Activated CD4-positive, alpha-beta T cell treated with anti-CD3 and anti-CD28 coated beads for 4 hours (primary cell): ENCODE measurements at places on chromosomes 16 and 17.

DNA sequence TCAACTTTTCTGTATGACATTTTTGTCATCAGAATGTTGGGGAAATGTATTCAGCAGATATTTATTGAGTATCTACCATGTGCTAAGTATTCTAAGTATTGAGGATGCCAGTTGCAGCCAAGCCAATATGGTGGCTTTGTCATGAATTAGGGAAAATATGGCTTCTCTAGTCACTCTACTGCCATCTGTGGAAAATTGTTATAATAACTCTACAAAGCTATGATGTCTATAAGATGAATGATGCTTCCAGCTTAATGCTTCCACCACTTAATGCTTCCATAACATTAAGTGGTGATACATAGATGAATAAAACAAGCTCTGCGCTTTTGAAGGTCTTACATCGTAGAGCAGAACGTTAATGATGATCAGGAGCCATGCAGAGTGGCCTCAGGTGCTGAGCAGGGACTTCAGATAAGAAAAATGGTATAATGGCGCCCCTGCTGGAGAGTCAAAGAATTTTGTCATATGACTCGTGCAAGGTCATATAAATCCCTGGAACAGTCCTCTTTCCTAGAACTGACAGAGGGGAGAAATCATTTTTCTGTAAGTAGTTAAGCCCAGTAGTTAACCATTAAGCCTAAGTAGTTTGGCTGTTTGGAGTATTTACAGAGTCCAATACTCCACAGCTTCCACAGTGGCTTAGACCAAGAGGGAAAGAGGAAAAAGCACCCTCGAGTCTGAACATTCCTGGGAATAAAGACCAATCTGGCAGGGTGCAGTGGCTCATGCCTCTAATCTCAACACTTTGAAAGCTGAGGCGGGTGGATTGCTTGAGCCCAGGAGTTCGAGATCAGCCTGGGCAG is 2.7 kb upstream of the TMIGD1 start:
- peak; percentile 67 for DNase-seq

DNA sequence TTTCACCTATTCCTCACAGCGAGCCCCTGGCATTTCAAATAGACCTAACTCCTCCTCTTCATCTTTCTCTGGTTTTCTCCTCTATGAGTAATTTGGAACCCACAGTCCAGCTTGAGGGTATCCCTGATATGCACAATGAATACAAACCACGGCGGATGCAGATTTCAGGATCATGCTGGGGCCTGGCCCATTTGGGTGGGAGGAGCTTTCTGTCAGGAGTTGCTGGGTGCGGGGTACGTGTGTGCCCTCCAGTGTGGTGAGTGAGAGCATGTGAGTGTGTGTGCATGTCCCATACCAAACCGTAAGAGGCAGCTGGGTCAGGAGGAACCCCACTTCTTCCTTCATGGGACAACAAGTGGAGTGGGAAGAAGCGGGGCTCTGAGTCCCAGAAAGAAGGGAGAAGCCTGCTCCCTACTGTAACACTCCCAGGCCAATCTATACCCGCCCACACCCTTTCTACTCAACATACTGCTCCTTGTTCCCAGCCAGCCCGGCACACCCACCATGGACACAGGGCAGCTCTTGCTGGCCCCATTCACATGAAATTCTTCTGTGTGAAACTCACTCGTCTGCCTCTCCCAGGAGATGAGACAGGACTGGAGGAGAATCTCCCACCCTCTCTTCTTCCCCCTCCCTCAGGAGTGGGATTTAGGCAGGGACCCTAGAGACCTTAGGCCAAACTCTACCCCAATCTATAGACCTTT is 18.4 kb downstream of the CNTNAP1 start:
- DNase-seq = no peak

DNA sequence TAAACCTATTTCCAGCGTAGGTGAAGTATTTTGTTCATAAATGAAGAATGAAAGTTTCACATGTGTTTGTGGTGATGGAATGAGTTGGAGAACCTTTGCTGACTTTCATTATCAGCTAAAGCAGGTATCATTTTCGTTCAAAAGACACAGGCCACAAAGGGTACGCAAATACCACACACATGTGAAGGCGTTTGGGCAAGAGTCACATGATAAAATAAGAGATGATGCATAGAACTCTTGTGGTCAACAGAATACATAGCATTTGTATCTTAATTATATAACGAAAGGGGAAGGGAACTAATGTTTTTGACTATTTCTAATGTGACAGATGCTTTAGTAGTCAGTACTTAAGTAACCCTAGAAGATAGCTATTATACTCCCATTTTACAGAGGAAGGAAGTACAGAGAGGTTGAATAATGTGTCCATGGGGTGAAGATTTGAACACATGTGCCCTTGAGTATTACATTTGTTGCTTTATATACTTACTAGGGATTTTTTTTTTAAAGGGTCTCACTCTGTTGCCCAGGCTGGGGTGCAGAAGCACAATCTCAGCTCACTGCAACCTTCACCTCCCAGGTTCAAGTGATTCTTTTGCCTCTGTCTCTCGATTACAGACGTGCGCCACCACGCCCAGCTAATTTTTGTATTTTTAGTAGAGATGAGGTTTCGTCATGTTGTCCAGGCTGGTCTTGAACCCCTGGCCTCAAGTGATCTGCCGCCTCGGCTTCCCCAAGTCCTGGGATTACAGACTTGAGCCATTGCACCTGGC is 4.8 kb downstream of the RPA1 start:
- DNase-seq = peak; percentile 7

DNA sequence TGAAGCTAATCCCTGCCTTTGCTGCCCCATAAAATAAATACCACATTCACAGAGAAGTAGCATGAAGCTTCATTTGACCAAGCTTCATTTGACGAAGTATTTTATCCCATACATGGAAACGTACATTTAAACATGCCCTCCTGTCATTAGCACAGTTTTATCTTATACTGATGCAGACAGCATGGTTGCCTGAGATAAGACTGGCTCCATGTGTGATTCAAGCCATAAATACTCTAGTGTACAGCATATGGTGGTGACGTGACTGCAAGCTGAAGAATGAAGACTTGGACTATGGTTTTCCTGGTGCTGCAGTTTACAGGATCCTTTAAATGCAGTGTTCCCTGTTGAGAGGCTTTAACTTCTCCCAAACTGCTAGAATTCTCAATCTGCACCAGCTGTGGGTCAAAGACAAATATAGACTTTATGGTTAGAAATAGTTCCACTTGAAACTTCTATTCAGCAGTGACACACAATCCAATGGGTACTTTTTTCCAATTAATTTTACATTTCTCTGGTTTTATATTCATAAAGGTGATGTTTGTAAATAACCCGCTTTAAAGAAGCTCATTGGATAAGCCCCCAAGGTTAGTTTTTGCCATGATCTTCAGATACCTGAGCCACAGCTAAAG is 64.9 kb downstream of the CYB561 start:
- no peak for DNase-seq

- DNase-seq = no peak
Observed at GRCh38 chr17:39074676-39075075, 76.8 kb downstream of the PLXDC1 start.

GRCh38 chr17:9725575-9725974 is 65.8 kb downstream of the DHRS7C start:
- no peak for DNase-seq

DNA sequence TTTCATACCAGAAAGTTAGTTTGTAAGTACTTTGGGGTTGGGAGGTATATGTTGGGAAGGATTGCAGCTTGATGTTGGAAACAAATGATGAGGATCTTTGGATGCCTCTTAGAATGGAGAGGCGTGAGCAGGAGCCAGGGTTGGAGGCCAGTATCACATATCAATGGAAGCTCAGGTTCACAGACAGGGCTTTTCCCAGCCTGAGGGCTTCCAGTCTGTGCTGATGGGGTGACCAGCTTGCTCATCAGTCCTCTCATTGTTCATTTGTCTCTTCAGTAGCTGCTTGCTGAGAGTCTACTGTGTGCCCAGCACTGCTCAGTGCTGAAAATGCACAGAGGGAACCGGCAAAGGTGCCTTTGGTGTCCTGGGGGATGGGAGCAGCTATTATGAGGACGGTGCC is 5.8 kb downstream of the DNAAF1 start:
- no peak for DNase-seq

DNA sequence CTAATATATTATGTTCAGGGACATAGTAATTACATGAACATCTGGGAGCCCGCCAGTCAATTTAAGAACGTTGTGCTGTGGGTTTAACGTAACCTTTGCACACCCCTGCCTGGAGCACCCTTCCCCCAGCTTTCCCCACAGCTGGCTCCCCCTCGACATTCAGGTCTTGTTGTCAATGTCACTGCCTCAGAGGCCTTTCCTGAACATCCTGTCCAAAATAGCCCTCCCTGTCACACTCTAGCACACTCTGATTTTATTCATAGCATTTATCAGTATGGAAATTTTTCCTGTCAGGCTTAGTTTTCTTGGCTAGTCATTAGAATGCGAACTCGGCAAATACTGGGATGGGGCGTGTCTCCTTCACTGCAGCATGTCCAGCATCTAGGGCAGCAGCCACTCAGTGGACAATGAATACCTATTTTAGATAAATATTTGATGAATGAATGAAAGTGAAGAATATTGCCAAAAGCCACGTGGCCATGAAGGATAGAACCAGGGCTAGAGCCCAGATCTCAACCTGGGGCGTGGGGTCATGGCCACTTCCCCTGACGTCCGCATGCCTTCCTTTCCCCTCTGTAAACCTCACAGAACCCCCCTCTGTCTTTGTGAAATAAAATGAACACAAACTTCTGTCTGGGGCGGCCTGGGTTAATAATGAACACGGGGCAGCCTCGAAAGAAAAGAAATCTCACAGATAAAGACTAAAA is 10.5 kb downstream of the PIK3R6 start:
- no peak for DNase-seq

DNA sequence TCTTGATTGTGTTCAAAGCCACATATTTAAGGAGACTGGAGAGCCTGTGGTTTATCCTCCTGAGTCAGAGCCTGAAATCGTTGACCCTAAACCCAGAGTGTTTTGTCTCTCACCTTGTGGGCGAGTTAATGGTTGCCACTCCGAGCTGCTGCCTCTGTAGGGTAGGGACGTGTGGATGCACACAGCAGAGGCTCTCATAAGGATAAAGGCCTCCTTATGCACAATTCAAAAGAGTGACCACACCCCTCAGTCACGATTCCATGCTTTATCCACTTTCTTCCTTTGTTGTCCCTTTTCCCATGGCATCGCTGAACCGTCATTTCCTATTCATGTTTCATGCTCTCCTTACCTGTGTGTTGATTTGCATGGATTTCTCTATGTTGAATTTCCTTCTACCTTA is 805.0 kb upstream of the RBFOX1 start:
- no peak for DNase-seq

- no peak for DNase-seq
Observed at GRCh38 chr17:64661726-64661975, 456 bp downstream of the SMURF2 start.

DNA sequence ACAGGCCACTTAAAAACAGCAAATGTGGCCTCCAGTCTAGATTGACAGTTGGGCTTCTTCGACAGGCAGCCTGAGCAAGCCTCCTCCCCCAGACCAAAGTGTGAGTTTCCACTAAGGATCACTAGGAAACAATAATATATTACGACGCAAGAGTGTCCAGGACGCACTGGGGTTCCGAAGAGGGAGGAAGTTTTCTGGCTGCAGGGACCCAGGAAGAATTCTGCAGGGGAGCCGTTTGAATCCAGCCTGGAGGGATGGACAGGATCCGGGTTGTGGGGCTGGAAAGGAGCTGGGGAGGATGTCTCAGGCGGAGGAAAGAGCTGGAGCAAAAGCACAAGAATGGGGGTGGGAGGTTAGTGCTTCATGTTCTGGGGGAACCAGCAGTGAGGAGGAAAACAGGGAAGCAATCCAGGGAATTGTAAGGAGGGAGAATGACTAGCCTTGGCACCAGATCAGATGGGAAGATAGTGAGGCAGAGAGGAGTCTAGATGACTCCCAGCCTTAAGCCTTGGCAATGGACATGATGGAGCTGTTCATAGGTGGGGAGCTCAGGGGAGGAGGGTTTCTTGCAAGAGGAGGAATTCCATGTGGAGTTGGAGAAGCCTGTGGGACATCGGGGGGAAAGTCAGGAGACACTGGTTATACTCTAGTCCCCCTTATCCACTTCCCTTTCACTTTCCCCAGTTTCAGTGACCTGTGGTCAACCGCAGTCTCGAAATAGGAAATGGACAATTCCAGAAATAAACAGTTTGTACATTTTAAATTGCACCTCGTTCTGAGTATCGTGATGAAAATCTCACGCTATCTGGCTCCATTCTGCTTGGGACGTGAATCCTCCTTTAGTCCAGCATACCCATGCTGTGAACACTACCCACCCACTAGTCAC is 26.6 kb downstream of the NGFR start:
- DNase-seq = no peak

DNA sequence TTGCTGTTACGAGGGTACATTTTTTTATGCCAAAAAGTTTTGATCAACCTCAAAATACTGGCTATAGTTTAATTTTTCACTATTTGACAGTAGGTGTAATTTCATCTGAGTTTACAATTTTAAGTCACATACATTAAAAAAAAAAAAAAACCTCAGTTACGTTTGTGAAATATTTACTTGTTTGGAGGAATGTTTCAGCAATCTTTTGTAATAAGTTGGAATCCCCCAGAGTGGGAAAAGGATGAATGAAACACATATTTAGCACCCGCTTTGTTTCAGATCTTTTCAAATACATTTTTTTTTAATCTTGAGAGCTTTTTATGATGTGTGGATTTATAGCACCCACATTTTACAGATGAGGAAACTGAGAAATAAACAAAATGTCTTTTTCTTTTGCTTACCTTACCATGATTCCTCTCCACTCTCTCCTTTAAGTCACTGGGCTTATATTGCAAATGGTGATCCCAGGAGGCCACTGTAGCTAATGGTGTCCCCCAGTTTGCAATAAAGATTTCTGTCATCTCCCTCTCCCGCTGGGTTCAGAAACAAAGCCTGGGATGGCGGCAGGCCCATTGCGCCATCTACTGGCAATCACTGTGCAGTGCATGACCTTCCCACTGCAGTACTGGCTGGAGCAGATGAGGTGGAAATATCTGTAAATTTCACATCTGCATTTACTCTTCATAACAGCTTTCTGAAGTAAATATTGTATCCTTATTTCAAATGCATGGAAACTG is 27.7 kb downstream of the TBC1D3B start:
- peak; percentile 45 for DNase-seq

- DNase-seq = no peak
Observed at GRCh38 chr17:42081516-42082129, 16.6 kb downstream of the ZNF385C start.

GRCh38 chr16:67709050-67709449 is 10.1 kb downstream of the GFOD2 start:
- DNase-seq = no peak

DNA sequence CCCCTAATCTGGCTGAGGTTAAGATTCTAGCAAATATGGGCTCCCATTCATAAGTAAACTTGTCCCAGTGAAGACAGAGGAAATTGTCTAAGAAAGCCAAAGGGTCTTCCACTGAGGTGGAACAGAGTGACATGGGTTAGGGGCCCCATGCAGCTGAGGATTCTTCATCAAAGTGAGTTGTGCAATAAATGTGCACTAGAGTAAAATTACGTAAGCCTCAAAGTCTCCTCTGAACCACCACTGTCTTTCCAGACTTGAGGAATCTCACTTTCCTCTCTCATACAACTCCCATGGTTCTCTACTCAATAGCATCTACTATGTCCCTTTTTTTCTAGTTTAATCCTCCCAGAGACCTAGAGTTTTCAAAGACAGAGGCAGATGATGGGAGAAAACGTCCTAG is 132.4 kb downstream of the CA10 start:
- no peak for DNase-seq

- peak; percentile 56 for DNase-seq
Observed at GRCh38 chr16:88264641-88265285, 118.0 kb upstream of the ZNF469 start.

- no peak for DNase-seq
Observed at GRCh38 chr17:43475494-43476089, 8.2 kb upstream of the DHX8 start.

GRCh38 chr16:26189536-26189935 is 497.8 kb downstream of the HS3ST4 start:
- DNase-seq = no peak

- no peak for DNase-seq
Observed at GRCh38 chr16:14524979-14525378, 105.1 kb downstream of the PARN start.
